AML-193 (cell line): ENCODE measurements at places on chromosomes 7 and 10.

DNA sequence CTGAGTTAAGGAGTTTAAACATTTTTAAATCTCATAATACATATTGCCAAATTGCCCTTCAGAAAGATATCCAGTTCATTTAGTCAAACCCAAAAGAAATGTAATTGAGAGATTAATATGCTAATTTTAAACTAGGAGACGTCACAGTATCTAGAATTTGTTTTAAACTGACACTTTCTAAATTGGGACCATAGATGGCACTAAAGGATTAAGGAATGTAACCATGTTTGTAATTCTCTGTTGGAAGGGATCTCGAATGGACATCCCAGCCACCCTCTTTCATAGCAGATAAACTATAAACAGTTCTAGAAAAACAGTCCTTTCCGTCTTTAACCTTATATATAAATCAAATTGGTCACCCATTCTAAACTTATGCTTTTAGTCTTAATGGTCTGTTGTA is 30.0 kb upstream of the SAMD9L start:
- DNase-seq = peak; percentile 22

- DNase-seq = no peak
Observed at GRCh38 chr10:119447823-119448546, 94.5 kb downstream of the RGS10 start.

- DNase-seq = no peak
Observed at GRCh38 chr7:44045226-44046014, 918 bp downstream of the DBNL start.

- DNase-seq = peak; percentile 46
Observed at GRCh38 chr7:102272075-102272916, 14.4 kb upstream of the SH2B2 start.

DNA sequence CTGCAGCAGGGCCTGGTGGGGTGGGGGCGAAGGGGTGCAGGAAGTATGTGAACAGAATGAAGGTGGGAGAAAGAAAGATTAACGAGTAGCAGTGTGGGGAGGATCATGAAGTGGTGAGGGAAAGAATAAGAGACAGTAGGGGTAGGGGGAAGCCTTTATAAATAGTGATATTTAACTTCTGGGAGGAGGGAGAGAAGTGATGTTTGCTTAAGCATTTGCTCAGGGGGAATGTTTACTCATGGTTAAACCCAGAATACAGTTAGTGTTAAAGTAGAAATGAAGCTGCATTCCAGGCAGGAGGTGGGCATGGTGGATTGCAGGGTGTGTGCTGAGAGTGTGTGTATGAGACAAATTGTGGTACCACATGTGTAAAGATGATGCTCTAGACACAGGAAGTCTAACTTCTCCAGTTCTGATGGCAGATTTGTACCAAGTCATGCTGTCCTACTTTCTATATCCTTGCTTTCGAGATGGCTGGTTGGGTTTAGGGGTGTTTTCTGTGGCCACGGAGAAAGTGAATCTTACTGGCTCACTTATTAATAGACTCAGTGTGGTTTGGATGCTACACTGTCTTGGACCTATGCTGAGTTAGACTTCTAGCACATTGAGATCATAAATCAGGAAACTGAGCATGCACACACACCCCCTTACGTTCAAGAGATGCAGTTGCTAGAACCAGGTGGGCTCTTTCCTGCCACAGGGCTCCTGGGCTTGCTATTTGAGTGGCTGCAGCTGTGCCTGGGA is 10.6 kb upstream of the DNMBP start:
- DNase-seq = no peak

GRCh38 chr7:66145400-66146104 is 30.9 kb downstream of the CRCP start:
- DNase-seq = no peak

- DNase-seq = no peak
Observed at GRCh38 chr7:123961771-123962170, 36.7 kb downstream of the SPAM1 start.

- DNase-seq = no peak
Observed at GRCh38 chr10:4888236-4888635, 62.2 kb downstream of the AKR1E2 start.
